Fibroblast of skin of back (primary cell): ENCODE measurements at places on chromosomes 2 and 18.
A peak's percentile ranks its signal among the peaks of the same experiment; 100 is the strongest.

DNA sequence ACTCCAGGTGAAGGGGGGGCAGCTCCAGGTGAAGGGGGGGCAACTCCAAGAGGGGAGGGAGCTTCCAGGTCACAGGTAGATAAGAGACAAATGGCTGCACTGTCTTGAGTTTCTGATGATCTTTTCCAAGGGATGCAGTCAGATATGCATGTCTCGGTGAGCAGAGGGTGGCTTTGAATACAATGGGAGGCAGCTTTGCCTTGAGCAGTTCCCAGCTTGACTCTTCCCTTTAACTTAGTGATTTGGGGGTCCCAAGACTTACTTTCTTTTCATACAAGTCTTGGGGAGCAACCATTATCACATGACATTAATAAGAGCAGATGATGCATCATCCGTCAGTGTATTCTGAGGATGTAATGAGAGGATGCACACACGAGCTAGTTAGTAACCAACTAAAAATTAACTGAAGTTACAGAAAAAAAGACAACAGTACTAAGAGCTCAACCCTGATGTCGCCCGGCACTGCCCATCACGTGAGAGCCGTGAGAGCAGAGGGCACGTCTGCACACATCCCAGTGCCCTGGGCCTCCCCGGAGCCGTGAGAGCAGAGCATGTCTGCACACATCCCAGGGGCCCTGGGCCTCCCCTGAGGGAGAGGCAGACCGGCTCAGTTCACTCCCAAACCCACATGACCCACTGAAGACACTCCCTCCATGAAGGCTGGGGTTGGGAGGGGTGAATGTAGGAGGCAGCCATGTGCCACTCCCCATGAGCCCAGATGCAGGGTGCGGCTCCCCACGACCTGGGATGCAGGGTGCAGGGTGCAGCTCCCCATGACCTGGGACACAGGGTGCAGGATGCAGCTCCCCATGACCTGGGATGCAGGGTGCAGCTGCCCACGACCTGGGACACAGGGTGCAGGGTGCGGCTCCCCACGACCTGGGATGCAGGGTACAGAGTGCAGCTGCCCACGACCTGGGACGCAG, 39.4 kb downstream of the PXDN start:
- peak; percentile 68 for DNase-seq

DNA sequence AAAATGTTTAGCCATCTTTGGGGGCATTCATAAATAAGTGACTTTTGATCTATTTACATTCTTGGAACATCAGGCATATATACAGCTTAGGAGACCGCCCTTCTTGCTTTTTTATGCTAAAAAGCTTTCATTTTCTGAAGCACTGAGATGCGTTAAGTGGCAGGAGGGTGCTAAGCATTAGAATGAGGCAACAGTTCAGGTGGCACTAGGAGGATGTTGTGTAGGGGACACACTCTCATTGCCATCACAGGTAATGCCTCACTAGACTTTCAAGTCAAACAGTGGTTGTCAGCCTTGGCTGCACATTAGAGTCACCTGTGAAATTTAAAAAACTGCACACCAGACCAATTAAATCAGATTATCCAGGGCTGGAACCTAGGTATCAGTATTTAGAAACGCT, 39.1 kb downstream of the EHBP1 start:
- no peak for DNase-seq

DNA sequence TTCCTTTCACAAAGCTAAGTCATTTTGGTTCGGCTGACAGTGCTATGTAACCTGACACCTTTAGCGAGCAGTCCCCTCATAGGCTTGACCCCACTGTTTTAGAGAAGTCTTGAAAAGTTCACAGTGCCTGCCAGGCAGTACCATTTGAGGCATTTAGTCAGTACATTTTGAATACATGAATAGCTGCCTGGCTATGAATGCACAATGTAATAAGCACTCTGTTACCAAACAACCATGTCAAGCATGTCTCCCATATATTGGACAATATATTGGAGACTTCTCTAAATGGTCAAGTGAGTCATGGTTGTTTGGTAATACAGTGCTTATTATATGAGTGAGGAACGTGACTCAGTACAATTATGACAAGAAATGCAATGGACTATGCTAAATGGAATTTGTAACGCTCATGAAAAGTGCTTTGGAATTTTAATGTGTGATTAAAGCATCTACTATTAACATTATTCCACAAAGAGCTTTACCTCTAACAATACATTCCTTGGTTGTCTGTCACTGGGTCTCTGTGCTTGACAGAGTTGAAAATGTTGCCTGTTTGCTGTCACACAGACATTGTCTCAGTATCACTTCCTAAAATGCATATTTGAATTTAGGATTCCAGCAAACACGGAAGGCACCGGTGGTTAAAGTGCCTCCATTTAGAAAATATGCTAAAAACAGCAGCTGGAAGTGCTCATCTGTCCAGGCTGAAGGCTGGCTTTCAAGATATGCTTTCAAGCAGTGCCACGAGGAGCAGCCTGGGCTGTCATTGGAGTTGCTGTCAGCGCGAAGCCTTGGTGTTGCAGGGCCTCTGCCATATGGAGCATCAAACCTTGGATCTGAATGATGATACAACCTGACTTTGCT, 458.6 kb downstream of the FBXO15 start:
- DNase-seq = peak; percentile 94

GRCh38 chr2:71472019-71472418, 18.7 kb downstream of the DYSF start:
- DNase-seq = peak; percentile 56

DNA sequence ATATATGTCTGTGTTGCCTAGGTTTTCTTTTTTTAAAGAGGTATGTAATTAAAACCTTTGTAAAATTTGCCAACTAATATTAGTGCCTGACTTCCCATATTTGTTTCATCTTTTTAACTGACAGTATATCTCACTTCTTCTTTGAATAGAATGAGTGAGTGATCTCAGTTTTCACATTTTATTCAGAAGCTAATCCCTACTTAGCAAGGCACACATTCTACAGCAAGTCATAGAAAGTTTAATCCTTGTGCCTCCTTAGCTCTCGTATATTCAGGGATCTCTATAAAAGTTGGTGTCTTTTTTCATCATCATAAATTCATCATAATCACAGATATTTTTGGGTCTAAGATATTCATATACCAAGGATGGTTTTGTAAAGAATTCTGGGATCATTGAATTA, 66.6 kb downstream of the RIF1 start:
- DNase-seq = no peak

- no peak for DNase-seq
Measured at GRCh38 chr2:223182356-223182755, 130.4 kb downstream of the KCNE4 start.

DNA sequence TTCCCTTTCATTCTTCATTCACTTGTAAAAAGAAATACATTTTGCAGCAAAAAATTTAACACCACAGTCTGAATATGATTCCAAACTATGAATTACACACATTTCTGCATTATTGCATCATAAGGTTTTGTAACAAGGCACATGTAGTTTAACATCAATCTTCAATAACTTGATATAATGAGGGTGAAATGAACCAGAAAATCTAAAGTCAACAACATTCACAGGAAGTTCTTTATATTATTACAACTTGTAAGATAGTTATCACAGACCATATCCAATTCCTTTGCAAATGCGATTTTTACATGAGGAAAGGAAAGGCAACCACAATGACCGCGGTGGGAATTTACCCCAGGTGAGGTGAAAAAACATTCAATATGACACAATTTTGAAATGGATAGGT, 213.3 kb downstream of the NAPG start:
- DNase-seq = peak; percentile 38

GRCh38 chr2:85053802-85054201, 79.4 kb upstream of the TCF7L1 start:
- DNase-seq = peak; percentile 77

GRCh38 chr2:460861-461260, 173.0 kb upstream of the ALKAL2 start:
- no peak for DNase-seq

- DNase-seq = no peak
Measured at GRCh38 chr2:98509542-98510321, 65.1 kb downstream of the INPP4A start.

DNA sequence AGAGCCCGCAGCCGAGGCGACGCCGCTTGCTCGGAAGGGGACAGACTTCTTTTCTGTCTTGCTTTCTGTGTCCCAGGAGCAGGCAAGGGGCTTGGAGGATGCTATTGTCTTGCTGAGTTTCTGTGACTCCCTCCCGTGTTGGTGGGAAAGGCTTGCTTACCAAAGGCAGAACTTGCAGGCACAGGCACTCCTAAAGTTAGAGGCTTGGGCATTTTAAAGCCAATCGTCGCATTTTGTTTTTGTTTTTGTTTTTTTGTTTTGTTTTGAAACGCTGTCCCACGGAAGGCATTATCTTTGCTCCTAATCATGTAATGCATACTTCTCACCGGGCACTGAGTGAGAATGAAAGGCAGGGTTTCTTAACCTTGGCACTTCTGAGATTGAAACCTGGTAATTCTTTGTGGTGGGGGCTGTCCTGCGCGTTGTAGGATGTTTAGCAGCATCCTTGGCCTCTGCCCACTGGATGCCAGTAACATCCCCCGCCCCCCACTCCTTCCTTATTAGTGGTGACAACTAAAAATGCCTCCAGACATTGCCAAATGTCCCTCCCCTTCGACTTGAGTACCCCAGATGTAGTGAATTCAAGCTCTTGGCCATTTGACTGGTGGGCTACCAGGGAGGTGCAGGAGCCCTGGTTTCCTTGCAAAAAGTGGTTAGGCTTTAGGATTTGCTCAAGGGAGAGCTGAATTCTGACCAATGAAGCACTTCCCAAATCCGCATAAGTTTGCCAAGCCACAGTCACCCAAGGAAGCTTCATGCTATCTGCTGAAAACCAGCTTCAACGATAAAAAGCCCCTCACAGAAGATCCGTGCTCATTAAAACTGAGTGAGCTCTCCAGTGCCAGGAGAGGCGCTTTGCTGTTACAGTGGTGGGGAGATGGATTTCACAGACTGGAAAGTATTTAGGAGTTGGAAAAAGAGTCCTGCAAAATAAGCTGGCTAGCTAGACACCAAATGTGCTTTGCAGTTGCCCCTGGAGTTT, 1.2 kb downstream of the ANTXR1 start:
- peak; percentile 48 for DNase-seq

- peak; percentile 76 for DNase-seq
Measured at GRCh38 chr2:55408098-55408882, 11.4 kb downstream of the CCDC88A start.

GRCh38 chr2:156748221-156748620, 312.0 kb downstream of the GPD2 start:
- no peak for DNase-seq

DNA sequence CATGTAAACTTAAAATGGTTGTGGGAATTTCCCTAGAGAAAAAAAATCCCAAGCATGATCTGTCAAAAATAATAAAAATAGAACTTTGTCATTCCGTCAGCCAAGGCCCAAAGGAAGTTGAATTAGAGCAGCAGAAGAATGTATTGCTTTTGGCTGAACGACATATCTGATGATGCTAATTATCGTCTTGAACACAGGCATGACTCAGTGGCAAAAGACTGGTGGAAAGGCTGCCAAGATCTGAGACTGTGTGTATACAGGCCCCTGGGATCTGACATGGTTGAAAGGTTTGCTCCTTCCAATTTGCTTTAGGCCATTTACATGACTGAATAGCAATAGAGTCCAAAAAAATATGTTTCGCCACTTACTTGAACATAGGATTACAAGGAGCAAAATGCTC, 1057.1 kb upstream of the CRIM1 start:
- peak; percentile 87 for DNase-seq

- no peak for DNase-seq
Measured at GRCh38 chr2:25220313-25220712, 51.9 kb upstream of the POMC start.

DNA sequence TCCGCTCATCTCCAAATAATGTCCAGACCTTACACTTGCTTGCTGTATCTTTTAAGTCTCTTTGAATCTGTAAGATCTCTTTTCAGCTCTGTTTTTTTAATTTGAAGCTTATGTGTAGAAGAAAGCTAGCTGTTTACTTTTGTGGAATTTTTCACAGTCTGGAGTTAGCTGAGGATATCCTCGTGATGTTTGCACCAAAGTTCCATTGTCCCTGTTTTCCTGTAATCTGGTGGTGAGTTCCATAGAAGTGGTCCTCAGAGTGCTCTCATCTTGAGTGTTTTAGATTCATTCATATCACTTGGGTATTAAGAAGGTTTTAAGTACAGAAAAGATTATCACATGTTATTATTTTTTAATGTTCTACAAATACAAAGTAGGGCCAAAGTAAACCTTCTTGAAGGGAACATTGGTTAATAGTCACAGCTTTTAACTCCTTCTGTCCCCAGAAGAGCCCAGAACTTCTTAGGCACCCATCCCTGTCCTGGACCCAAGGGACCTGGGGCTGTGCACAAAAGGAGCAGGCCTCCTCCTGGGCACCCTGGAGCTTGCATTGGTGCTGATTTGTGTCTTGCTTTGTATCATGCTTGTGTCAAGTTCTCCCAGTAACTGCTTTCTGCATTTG, 15.0 kb downstream of the MLPH start:
- DNase-seq = peak; percentile 46

DNA sequence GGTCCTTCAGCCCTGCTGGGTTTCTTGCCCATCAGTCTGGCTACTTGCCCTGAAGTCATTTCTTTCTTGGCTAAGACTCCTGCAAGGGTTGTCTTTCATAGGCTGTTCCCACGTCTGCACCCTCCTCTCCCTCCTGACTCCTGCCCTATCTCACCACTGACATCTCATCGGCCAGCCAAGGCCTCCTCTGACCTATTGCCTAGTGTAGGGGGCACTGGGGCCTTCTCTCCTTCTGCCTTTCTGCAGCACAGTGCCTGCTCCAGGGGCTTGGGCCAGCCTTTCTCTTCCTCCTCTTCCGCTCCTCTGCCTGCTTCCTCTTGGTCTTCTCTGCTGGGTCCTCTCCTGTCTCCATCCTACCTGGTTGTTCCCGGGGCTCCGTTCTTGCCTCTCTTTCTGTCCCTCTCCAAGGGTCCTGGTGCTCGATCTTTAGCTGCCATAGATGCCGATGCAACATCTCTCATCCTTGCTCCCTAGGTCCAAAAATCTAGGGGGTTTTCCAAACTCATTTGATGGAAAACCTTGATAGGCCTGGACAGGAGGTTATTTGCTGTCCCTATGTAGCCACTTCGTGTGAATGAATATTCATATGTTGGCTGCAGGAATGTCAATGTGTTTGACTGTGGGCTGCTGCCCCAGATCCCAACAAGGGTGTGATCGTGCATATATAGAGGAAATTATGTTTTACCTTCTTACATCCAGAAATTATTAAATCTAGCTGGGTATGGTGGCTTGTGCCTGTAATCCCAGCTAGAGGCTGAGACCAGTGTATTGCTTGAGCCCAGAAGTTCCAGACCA, 9.7 kb upstream of the NT5DC4 start:
- no peak for DNase-seq

DNA sequence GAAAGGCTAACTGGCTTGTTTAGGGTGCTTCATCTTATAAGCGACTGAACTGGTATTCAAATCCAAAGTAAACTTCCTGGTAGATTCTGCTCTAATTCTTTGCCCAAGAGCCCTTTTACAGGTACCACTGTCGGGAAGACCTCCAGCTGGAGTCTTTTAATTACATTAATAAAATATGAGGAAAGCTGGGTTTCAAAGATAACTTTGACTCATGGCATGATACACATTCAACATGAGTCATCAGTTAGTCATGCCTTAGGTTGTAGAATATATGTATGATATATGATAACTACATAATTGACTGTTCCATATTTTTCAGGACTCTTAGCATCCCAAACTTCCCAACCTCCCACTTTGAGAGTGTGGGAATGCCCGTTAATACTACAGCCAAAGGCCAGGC, 32.3 kb downstream of the ZCCHC2 start:
- DNase-seq = peak; percentile 79

GRCh38 chr2:84132370-84132769, 326.7 kb downstream of the SUCLG1 start:
- no peak for DNase-seq
